ENCODE measurements at places on chromosomes 2 and 18. TPM values are rescaled to one million over a fixed set of nuclear protein-coding genes. Genes with fewer than 3 reads are reported as not detected.
A peak's percentile ranks its signal among the peaks of the same experiment; 100 is the strongest.

DNA sequence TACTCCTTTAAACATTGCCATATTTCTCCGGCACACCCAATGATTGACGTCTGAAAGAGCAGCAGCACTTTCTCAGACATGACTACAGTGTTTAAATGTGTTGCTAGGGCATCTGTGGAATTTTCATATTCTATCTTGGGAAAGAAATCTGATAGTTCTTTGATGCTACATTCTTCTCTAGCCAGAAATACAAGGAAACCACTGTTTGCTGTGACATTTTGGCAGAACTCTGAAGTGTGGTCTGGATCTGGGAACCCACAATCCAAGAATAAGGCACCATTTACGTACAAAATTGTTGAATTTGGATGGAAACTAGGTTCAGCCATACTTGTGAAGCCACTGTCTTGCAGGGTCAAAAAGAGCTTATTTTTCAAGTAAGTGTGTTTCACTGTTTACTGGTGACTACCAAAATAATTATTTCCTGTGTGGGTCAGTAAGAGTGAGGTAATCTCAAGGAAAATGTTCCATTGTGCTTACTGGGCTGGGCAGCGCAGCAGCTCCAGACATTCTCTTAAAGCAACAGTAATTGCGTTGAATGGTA is 21.3 kb upstream of the CD28 start:
- H3K27me3 ChIP-seq, result no peaks in the 10 kb centered on the region
- DNase-seq, result no peak
- H3K4me3 ChIP-seq, result no peak overlapping the region

DNA sequence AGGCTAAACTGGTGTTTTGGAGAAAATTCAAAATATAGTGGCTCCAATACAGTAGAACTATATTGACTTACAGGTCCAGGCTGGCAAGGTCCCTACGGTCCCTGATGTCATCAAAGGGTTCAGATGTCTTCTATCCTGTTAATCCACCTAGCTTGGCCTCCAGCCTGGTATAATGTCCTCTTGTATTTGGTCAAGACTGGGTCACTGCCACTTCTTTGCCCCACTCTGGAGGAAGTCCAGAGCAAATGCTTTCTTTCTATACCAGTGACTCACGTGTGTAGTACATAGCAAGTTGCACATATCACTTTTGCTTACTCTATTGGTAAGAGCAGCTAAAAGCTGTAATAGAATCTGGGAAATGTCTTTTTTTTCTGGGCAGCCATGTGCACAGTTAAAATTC is 80.8 kb downstream of the LCLAT1 start:
- no peak overlapping the region for H3K4me3 ChIP-seq
- H3K27ac ChIP-seq, result no peak overlapping the region
- no peak for DNase-seq
- no peaks in the 10 kb centered on the region for H3K36me3 ChIP-seq
- H3K4me1 ChIP-seq, result no peaks in the 10 kb centered on the region

DNA sequence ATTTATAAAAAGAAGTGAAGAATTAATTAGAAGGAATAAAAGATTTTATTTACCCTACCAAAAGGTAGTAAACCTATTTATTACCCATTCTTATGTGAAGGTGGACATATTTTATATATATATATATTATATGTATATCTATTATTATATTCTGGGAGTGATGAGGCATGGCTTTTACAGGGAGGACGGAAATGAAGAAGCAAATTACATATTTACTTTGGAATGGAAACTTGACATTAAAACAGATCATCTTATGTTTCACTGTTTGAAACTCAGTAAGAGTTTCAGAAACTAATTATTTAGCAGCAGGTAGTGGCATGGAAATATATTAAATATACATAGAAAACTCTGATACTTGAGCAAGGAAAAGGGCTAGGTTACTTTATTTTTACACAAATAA is 143.4 kb downstream of the LCLAT1 start:
- H3K27ac ChIP-seq, result no peak overlapping the region
- no peak for DNase-seq
- H3K27me3 ChIP-seq, result no peaks in the 10 kb centered on the region

- H3K27ac ChIP-seq, result no peak overlapping the region
- H3K27me3 ChIP-seq, result no peaks in the 10 kb centered on the region
- no peak for DNase-seq
- no peak overlapping the region for H3K4me3 ChIP-seq
- no peaks in the 10 kb centered on the region for H3K36me3 ChIP-seq
These were observed 25.3 kb upstream of the UBE2E3 start for GRCh38 chr2:180955101-180955500.

GRCh38 chr2:95041824-95042442 is 16.4 kb downstream of the MAL start:
- H3K27me3 ChIP-seq, result no peaks in the 10 kb centered on the region
- H3K36me3 ChIP-seq, result no peaks in the 10 kb centered on the region
- no peak overlapping the region for H3K4me3 ChIP-seq
- DNase-seq, result no peak
- H3K27ac ChIP-seq, result no peak overlapping the region
- H3K4me1 ChIP-seq, result peaks cover 34% of the 10 kb centered on the region

- DNase-seq, result no peak
- peaks cover 82% of the 10 kb centered on the region for H3K4me1 ChIP-seq
- no peaks in the 10 kb centered on the region for H3K27me3 ChIP-seq
- H3K4me3 ChIP-seq, result peak overlapping the region; percentile 81
- H3K36me3 ChIP-seq, result no peaks in the 10 kb centered on the region
These were observed 1.0 kb downstream of the HDLBP start for GRCh38 chr2:241314226-241315092.

DNA sequence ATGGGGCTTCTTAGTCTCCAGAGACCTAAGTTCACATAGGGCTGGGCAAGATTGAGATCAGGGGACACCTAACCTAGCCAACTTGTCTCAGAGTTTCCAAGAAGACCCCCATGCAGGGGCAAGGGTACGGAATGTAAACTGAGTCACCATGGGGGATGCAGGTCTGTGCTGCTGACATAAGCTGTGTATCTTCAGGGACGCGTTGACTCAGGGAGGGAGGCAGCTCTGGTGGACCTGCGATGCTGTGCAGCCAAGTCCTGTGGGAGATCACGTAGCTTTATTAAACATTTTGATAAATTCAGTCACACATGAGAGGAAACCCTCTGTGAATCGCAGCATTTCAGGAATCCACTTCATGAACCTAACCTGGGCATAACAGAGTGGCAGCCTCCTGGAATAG is 216.0 kb downstream of the ANKRD30B start:
- H3K4me3 ChIP-seq, result no peak overlapping the region
- H3K27ac ChIP-seq, result no peak overlapping the region
- DNase-seq, result no peak
- H3K36me3 ChIP-seq, result no peaks in the 10 kb centered on the region

- H3K27me3 ChIP-seq, result no peaks in the 10 kb centered on the region
- no peaks in the 10 kb centered on the region for H3K4me1 ChIP-seq
- no peak overlapping the region for H3K4me3 ChIP-seq
- H3K27ac ChIP-seq, result no peak overlapping the region
These were observed 15.5 kb downstream of the SH3BP4 start for GRCh38 chr2:234967201-234967869.

DNA sequence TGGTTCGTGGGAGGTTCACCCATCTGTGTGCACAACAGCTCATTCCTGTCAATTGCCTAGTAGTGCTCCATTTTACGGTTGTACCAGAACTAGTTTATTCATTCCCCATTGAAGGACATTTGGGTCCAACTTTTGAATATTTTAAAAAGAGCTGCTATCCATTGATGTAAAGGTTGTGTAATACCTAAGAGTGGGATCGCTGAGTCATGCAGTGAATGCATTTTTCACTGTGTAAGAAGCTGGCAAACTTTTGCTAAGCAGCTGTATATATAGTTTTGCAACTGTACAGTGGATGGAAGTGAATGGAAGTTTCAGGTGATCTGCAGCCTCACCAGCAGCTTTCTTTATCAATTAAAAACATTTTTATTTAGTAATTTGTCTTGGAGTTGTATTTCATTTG is 104.5 kb downstream of the DCDC2C start:
- no peak overlapping the region for H3K4me3 ChIP-seq
- no peaks in the 10 kb centered on the region for H3K4me1 ChIP-seq
- no peaks in the 10 kb centered on the region for H3K36me3 ChIP-seq
- no peak for DNase-seq

DNA sequence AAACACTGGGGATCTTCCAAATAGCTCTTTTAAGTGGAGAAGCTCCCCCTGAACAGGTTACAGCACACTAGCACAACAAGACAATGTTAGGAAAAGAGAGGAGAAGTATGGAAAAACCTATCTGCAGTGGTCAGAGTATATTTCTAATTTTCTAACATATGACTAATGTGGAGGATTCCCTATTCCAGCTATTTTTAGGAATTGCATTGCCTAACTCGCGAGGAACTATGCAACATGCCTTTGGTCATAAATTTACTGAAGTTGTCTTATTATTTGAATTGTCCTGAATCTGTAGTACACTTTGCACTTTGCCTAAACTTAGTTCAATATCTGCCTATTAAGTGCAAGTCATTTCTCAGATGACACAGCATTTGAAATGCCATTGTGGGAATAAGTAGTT is 381.4 kb downstream of the CCDC85A start:
- H3K4me1 ChIP-seq, result no peaks in the 10 kb centered on the region
- H3K27ac ChIP-seq, result no peak overlapping the region
- no peak for DNase-seq
- H3K27me3 ChIP-seq, result no peaks in the 10 kb centered on the region
- no peak overlapping the region for H3K4me3 ChIP-seq
- H3K36me3 ChIP-seq, result no peaks in the 10 kb centered on the region

- no peak overlapping the region for H3K27ac ChIP-seq
- no peaks in the 10 kb centered on the region for H3K4me1 ChIP-seq
- no peaks in the 10 kb centered on the region for H3K27me3 ChIP-seq
- DNase-seq, result no peak
These were observed 211.9 kb downstream of the AGPS start for GRCh38 chr2:177604271-177605065.

- no peaks in the 10 kb centered on the region for H3K36me3 ChIP-seq
- H3K4me1 ChIP-seq, result no peaks in the 10 kb centered on the region
- H3K4me3 ChIP-seq, result no peak overlapping the region
- no peak overlapping the region for H3K27ac ChIP-seq
These were observed 31.4 kb upstream of the IGFBP2 start for GRCh38 chr2:216601632-216602409.

DNA sequence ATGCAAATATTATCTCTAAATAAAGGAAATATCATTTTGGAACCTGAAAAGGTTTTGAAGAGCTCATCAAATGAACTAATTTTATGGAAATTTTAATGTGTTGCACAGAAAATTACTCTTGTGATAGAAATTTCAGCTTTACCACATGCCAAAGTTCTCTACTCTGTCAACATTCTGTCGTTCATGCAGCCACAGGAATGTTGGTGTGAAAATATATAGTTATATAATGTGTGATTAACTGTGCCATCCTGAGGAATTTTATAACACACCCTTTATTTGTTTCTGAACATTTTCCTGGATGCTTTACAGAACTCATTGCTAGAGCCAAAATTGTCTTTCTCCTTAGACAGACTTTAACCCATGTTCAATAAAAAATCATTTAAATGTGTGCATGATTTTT is 202.5 kb upstream of the SLC8A1 start:
- no peaks in the 10 kb centered on the region for H3K27me3 ChIP-seq
- H3K27ac ChIP-seq, result no peak overlapping the region
- no peak for DNase-seq
- no peak overlapping the region for H3K4me3 ChIP-seq
- H3K36me3 ChIP-seq, result no peaks in the 10 kb centered on the region
- H3K4me1 ChIP-seq, result no peaks in the 10 kb centered on the region

DNA sequence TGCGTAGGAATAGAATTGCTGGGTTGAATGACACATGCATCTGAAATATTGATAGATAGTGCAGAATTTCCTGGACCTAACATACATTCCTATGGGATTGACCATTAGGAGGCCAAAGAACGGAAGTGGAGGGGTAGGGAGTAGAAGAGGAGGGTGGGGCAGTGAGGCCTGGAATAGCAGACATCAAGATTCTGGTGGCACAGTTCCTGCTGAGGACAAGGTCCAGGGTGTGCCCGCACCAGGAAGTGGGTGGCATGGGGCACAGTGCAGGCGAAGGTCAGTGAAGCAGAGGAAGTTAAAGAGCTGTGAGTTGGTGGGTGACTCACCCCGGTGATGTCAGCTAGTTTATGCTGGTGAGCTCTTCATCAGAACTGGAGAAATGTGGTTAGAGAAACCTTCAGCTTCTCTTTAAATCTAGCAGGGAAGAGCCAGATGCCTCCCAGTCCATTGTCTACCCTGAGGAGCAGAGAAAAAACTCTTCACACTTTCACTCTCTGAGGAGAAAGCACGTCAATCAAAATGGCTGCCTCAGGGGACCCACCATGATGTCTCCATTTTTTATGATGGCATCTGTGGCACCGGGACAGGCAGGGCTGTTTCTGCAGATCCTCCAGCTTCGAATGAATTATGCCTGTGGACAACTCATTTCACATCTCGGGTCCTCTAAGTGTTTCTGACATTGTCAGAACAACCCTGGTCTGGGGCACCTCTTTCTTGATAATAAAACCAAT is 55.9 kb upstream of the CTLA4 start:
- peak; percentile 15 for DNase-seq
- peaks cover 71% of the 10 kb centered on the region for H3K4me1 ChIP-seq
- no peak overlapping the region for H3K4me3 ChIP-seq
- H3K36me3 ChIP-seq, result no peaks in the 10 kb centered on the region
- no peaks in the 10 kb centered on the region for H3K27me3 ChIP-seq
- H3K27ac ChIP-seq, result no peak overlapping the region

DNA sequence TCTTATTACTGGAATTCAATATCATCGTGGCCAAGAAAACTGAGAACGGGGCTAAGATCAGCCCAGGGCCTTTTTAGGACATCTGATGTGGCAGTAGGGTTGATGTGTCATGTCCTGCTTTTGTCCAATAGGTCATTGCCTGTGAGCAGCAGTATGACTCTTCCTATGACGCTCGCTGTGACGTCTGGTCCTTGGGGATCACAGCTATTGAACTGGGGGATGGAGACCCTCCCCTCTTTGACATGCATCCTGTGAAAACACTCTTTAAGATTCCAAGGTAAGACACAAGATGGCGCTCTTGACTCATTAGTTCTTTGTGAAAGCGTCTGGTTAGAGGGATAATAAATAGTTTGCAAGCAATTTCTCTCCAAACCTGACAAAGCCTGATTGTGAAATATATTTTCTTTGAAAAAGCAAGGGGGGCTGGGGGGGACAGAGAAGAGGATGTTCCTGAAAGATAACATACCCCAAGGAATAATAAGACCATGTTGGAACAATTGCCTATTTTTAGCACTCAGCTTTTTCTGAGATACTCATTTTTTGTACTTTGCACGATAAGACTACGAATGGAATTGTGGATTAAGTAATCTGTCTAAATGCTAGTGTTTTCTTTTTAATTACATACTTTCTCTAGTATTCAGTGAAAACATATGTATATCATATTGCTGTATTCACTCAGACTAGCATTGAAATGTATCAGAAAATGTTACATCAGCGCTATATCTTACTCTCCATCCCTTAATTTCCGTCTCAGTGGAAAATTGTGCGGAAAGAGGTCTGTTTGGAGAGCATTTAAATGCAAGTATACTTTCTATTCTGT is 58.1 kb downstream of the MYO3B start:
- H3K4me1 ChIP-seq, result no peaks in the 10 kb centered on the region
- H3K4me3 ChIP-seq, result no peak overlapping the region
- peak; percentile 5 for DNase-seq
- no peak overlapping the region for H3K27ac ChIP-seq

PCBP1 gene
- total RNA-seq, result 372 TPM

RALB gene
- 14.0 TPM for total RNA-seq

MLPH gene
- not detected for total RNA-seq

CMPK2 gene
- total RNA-seq, result 3.5 TPM

RGPD3 gene
- 0.44 TPM for total RNA-seq

HNMT gene
- total RNA-seq, result 0.32 TPM

HJURP gene
- 0.19 TPM for total RNA-seq

SERPINB3 gene
- total RNA-seq, result not detected

MAPK4 gene
- not detected for total RNA-seq

MAL gene
- 113 TPM for total RNA-seq

ICA1L gene
- total RNA-seq, result 0.58 TPM

C2orf92 gene
- 13.3 TPM for total RNA-seq
